ENCODE measurements at places on chromosomes 7 and 10.

DNA sequence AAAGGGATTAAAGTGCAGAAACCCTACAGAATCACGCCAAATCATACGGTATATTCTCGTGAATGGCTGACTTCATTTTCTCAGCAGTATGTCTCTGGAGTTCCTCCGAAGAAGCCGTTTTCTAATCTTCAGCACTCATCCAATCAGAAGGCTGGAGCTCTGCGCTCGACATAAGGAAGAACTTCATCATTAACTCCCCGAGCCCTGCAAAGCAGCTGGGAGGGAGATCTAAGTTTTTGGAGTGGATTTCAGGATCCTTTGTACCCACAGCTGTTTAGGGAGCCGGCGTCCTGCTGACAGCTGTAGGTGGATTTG, 40.7 kb upstream of the SDK1 start:
- no peak for DNase-seq

DNA sequence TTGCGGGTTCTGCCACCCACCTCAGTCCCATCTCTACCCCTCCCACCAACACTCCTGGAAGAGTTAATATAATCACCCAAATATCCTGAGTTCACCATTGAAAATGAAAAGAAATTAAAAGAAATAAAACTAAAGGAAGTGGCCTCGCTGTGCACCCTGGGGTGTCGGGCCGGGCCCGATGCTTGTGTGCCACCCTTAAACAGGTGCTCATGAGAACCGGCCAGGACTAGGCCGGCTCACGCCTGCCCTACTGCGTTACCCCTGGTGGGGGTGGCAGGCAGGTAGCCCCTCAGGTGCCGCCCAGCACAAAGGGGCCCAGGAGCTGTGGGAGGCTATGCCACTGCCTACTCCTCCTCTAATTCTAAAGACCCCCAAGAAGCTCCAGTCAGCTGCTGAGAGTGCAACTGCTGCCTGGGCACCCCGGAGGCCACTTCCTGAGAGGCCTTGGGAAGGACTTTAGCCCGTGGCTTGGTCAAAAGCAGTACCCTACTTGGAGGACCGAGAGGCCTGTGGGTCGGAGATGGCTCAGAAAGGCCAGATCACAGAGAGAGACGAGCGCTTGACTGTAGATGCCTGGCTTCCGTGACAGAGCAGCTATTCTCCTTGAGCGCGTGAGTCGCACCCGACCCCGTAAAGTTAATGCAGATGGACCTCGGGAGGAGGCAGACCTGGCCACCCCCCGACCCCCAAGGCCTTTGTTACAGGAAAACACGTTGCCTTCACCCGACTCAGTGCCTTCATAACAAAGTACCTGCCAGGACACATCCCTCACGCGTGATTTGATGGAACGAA, 51.0 kb upstream of the PPP2R2D start:
- DNase-seq: no peak

GRCh38 chr10:113135025-113135424, 185.0 kb downstream of the TCF7L2 start:
- DNase-seq: no peak

GRCh38 chr10:51918884-51919325, 219.5 kb upstream of the CSTF2T start:
- no peak for DNase-seq

DNA sequence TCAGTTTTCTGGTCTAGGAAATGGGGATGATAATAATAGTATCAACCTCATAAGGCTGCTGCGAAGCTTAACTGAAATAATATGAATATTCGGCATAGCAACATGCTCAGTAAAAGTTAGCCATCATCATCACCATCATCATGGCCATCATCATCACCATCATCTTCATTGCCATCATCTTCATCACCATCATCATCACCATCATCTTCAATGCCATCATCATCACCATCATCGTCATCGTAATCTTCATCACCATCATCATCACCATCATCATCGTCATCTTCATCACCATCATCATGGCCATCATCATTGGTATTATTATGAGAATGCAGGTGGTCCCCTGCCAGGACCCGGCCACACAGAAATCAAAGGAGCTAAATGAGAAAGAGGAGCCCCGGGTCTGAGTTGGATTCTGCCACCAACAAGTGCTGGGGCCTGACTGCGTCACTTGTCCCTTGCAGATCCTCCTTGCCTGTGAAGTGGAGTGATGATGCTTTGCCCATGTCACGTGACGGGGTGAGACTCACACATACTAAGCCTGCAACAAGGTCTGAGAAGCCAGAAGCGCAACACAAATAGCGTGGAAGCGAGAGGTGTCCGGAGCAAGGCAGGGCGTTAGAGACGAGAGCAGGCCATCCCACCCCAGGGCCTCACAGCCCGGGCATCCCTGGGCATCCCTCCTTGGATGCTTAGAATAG, 46.1 kb upstream of the EN2 start:
- DNase-seq: no peak

DNA sequence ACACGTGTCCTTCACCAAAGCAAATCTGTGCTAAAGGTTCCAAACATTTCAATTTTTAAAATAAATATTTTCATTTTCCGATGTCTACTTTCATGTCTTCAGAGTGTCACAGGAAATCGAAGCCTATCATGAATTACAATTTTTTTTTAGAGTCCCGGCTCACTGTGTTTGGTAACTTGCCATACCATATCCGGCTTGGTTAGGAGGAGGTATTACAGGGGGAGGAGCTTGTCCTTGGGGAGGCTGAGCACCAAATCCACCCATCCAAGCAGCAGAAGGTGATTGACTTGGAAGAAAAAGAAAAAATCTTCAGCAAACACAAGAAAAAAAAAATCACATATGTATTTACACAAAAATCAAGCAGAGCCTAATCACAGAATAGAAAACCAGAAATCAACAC, 21.3 kb downstream of the TIAL1 start:
- no peak for DNase-seq

GRCh38 chr7:140564643-140565042, 76.0 kb downstream of the DENND2A start:
- DNase-seq: no peak

DNA sequence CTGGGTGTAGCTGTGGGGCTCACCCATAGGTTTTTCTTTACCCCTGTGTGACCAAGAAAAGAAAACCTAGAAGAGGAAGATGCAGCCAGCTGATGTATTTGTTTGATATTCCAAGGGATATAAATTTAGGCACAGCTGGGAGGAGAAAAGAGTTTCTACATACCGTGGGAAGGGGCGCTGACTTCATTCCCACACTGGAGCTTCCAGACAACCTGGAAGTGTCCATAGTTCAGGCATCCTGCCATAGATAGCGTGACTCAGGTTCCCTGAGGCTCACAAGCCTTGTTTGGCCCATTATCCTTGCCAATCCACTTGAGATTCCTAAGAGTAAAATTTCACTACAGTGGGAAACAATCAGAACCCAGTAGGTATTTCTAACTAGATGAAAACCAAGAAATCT, 371.7 kb upstream of the NRP1 start:
- DNase-seq: peak; percentile 98

DNA sequence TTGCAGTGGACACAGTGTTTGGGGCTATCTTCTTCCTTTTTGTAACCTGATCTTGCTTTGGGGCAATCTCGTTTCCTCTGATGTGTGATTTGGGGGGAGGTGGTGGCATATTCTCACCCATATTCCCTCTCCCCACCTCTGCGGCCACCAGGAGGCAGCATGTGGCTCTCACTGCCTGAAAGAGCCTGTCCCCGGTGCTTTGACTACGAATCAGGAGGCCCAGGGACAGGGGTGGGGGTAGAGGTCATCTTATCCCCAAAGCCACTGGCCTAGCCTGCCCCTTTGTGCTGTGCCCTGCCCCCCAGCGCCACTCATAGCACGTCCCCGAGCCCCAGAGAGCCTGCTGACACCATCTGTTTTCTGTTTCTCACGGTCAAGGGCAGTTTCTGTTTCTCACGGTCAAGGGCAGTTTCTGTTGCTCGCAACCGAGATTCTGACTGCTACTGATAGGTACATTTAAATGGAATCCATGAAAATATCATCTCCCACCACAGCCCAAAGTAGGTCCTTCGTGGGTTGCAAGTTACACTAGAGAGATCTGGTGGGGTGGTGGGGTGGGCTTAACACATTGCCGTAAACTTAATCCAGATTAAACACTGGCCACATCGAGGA, 28.2 kb downstream of the PHYH start:
- no peak for DNase-seq

- DNase-seq: no peak
Measured at GRCh38 chr10:103734731-103735130, 120.6 kb downstream of the SH3PXD2A start.

DNA sequence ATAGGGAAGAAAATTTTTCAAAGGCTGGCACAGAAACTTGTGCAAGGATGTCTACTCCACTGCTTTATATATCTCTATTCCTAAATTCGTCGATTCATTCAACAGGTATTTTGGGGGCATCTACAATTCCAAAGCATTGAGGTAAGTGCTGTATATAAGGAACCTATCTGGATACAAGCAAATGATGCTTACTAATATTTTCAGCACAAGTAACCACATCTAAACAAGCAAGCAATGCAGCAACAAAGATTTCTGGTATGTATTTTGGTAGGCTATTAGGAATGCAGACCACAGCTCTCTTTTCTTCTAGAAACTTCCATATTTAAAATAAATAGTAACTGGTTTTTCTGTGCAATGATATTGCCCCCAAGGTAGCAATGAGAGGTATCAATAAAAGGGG, 183.9 kb downstream of the SGMS1 start:
- DNase-seq: no peak

- no peak for DNase-seq
Measured at GRCh38 chr10:124742413-124743190, 1.6 kb downstream of the FAM53B start.

- DNase-seq: no peak
Measured at GRCh38 chr7:42085531-42085930, 151.5 kb downstream of the GLI3 start.

DNA sequence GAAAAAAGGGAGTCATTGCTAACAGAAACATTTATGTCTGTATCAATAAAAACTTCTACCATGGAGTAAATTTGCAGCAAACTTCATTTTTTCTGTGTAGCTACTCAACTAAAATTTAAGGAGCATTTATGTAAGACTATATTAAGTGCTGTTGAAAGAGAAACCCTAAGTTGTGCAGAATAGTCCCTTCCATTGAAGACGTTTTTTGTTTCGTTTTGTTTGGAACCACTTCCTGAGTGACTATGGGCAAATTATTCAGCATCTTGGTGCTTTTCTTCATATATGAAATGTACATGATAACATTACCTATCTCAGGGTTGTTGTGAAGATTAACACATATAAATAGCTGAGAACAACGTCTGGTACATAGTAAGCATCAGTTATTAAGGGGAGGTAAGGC, 24.3 kb downstream of the SEM1 start:
- no peak for DNase-seq

DNA sequence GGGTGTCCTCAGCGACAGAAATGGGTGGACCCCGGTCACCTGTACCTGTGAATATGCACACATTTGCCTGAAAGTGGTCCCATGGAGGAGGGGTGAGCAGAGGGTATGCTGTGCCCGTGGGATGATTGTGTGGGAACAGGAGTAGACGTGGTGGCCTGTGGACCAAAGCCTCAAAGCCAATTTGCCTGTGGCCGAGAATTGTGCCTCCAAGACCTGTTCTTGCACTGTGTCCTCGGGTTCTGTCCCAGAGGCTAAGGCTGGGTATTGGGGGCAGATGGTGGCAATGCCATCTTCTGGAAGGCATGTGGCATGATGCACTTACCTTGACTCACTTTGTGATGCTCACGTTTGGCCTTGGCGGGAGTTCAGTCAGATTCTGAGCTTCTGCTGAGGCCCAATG, 351.0 kb downstream of the TCERG1L start:
- no peak for DNase-seq

GRCh38 chr10:102691285-102692066, 22.7 kb downstream of the ARL3 start:
- no peak for DNase-seq

GRCh38 chr7:116730097-116731022, 58.4 kb downstream of the MET start:
- DNase-seq: no peak

- DNase-seq: no peak
Measured at GRCh38 chr10:95260397-95260881, 30.4 kb downstream of the PDLIM1 start.

DNA sequence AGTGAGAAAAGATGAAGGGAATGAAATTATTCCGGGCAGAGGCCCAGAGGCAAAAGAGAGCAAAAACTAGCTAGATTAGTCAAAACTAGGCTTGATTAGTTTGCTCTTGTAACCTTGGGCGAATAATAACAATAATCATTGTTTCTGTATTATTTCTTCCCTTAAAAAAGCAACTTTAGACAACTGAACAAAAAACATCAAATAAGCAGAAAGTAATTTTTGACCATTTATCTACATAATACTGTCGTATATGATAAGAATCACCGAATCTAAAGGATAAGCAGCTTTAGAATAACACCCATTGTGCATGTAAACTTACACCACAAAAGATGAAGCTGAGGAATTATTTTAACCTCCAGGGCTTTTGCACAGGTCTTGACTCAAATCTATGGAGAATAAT, 125.1 kb downstream of the TPK1 start:
- no peak for DNase-seq

DNA sequence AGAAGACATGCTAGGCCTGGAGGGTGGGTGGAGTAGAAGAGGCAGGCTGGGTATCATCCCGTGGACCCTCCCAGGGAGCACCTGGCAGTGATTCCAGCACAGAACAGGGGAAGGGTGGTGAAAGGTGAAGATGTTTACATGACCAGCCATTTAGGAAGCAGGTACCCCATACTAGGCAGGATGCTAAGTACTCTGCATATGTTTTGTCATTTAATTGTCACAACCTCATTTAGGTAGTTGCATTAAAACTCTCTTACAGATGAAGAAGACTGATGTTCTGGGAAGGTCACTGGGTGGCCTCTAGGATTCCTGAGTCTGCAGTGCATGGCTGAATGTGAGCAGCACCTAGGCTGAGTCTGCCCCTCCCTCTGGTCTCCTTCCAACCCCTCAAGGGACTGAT, 15.2 kb downstream of the ITPRIP start:
- no peak for DNase-seq

- DNase-seq: no peak
Measured at GRCh38 chr10:87552248-87552929, 47.7 kb downstream of the MINPP1 start.

DNA sequence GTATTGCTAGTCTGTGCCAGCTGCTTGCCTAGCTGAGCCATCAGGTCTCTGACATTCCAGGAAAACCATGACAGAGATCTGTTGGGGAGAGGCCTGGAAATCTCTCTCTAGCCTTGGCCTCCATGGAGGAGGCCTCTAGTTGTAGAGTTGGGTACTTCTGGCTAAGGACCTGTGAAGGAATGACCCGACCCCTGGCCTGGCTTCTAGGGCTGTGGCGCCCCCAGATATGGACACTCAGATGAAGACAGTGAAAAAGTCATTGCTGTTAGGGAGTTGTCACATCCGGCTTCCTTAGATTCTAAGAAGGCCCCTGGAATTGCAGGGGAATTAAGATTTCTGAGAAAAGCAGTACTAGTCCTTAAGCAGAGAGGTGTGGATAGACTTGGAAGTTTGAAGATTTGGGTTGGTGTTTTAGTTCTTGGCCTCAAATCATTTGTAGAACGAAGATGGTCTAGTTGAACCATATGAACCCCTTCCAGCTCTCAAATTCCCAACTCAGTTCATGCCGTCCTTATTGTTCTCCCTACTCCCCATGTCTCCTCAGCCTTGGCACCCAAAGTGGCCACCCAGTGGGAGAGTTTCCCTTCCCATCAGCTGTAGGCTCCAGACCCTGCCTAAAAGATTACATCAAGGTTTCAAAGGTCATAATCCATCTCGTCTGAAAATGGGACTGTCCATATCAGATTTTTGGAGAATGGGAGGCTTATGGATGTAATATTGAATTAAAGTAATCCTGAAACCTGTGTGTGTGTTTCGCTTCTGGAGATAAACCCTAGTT, 7.0 kb downstream of the HHEX start:
- DNase-seq: no peak

- no peak for DNase-seq
Measured at GRCh38 chr10:75091146-75091545, 20.3 kb upstream of the SAMD8 start.
